GM18507 (cell line): ENCODE measurements at places on chromosomes 7 and 10.

DNA sequence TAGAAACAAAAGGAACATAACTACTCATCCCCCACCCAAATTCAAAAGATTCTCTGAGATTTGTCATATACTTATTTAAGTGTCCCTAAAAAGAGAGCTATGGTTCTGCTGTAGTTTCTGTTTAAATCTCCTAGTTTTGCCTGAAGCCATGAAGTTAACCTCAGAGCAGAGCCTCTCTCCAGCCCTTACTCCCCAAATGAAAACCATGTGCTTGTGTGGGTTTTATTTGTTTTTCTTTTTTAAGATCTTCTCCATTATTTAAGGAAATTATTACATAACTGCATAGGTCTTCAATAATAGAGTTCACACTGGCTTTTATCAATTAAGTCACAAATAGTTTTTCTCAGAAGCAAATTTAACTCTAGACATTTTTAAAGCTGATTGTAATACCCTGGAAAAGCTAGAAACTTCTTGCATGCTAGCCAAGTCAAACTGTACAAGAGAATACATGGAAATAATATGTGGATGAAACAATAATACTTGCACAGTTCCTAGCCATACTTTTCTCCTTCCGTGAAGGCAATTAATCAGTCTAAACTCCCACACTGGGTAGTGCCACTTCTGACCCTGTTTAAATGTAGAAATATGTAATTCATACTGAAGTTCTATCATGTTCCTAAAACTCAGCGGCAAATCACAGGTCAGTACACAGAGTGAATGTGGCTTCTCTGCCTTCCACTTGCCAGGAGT, 579.7 kb downstream of the SUGCT start:
- no peak for DNase-seq

DNA sequence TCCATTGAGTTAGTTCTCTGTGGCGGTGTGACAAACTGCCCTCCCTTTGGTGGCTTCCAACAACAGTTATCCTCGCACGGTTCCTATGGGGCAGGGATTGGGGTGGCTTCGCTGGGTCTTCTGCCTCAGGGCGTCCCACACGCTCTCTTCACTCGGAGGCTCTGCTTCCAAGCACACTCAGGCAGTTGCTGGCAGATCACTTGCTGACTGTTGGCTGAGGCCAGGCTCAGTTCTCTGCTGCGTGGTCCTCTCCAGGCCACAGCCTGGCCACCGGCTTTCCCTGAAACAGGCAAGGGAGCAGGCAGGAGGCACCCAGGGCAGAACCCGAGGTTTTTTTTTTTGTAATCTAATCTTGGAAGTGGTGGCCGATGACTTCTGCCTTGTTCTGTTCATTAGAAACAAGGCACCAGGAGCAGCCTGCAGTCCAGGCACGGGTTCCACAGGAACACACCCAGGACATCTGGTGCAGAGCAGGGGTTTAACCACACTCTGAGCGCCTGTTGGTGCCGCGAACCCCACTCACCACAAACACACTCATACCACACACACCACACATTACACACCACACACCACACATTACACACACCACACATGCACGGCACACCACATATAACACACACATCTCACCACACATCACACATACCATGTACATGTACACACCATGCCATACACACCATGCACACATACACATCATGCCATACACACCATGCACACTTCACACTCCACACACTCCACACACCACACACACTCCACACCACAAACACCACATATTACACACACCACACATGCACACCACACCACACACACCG, 112.2 kb downstream of the PTPN20 start:
- DNase-seq: no peak

DNA sequence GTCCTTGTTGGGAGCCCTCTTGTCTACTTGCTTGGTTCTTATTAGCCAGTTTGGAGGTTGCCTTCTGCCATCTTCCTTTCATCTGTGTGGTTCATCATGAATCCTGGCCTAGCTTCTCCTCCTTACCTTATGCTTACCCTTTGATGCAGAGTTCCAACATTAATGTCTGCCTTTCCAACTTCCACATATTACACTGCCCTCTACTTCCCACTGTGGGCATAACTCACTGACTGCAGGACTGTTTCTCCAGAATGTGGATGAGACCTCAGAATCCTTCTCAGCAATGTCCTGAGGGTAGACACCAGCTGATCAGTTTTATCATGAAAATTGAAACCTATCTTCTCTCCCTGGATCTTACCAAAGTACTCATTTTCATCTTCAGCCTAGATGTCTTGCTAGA, 491.0 kb downstream of the LRMDA start:
- no peak for DNase-seq

DNA sequence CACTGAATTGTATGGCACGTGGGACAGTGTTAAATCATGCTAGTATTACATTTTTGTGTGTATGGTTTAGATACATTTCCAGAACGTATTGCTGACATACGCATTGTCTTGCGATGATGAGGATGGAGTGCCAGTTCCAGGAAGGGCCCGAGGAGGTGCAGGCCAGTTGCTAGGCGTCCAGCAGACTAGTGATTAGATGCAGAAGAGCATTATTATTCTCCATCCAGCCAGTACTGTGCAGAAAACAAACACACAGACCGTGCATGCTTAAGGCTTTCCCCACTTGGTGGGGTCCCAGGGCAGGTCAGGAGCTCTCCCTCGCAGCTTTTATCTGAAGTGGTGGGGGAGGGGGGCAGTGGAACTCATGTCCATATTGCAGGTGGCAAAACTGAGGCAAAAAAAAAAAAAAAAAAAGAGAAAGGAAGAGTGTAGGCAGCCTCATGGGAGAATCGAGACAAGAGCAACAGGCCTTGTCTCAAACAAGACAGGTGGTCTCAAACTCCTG, 189.2 kb downstream of the CAMK1D start:
- DNase-seq: no peak

DNA sequence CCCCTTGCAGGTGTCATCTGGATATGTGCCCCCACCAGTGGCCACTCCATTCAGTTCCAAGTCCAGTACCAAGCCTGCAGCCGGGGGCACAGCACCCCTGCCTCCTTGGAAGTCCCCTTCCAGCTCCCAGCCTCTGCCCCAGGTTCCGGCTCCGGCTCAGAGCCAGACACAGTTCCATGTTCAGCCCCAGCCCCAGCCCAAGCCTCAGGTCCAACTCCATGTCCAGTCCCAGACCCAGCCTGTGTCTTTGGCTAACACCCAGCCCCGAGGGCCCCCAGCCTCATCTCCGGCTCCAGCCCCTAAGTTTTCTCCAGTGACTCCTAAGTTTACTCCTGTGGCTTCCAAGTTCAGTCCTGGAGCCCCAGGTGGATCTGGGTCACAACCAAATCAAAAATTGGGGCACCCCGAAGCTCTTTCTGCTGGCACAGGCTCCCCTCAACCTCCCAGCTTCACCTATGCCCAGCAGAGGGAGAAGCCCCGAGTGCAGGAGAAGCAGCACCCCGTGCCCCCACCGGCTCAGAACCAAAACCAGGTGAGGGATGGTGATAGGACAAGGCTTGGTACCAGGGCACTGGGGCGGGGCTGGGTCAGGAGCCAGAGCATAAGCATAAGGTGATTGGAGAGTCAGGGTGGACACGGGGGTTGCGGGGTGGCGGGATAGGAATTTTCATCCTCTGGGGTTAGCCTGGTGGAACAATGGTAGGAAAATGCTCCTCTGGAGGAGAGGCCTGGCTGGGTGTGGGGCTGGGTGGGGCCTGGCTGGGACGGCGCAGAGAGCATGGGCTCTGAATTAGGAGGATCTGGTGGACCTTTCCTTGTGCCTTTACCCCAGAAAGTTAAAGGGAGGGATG, 1.9 kb downstream of the ZYX start:
- no peak for DNase-seq
